ENCODE measurements at places on chromosomes 12 and 14.

DNA sequence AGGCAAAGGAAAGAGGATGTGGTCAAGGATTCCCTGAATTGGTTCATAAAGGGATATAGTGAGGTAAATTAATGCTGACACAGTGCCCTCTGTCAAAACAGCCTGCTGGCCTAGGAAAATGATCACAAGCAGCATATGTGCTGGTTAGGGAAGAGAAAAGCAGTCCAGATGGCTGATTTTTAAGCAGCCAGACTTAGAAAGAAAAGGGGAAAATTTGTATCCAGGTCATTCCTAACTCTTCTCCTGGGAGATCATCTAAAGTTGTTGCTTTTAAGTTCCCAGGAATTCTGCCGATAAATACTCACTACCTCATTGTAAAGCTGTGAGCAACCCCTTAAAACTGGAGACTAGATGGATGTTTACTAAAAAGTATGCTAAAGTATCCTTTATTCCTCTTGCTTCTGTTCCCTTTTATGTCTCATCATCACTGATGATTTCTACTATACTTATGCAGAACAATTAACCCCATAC lies 46.4 kb upstream of the CNOT2 start:
- DNase-seq: no peak

DNA sequence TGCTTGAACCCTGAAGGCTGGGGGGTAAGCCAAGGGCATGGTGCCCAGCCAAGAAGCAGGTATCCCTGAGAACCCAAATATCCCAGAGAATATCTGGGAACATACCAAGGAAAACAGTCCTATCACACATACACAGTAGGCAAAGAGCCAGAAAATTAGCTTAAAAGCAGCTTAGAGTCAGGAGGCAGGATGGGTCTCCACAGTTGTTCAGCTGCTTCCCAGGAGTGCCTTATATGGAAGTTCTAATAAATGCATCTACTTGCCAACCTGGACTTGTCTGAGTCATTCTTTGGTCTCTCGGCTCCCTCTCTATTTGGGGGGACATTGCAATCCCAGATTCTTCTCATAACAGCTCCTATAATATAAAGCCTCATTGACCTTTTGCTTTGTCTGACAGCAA lies 9.0 kb upstream of the GPR135 start:
- DNase-seq: no peak

GRCh38 chr14:63692310-63693020 lies 35.4 kb downstream of the SGPP1 start:
- DNase-seq: no peak

DNA sequence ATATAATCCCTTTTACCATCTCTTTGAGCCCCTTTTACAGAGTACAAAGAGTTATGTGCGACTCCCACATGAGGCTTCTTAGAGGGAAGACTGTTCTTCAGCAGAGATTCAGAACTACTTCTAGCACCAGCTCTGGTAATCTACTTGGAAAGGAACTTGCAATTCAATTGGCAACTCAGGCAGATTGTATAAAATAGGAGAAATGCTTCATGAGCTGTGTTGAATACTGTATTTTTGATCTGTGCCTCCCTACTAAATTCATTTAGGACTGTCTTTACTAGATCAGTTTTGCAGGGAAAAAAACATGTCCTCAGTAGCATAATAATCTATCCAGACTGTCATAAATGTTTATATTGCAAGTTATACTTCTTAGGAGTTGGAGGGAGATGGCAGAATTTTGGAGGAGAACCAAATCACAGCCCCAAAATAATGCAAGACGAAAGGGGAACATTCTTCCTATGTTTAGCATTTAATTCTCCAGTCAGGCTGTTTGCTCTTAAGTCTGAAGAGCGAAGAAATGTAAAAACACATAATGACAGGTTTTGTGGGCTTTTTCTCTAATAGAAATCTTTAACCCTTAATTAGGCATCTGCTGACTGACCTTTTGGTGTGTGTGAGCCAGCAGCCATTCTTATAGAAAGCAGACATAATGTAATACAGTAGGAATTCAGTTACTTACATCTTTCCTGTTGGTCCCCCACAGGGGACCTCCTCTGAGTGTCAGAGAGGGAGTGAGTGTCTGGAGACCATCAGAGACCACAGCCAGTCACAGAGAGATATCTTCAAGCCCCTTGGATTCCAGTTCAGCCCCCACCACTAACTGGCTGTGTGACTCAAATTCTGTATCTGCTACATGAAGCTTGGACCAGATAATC lies 3.9 kb downstream of the ANO4 start:
- DNase-seq: no peak

- DNase-seq: no peak
Measured at GRCh38 chr12:14454098-14454907, 88.8 kb downstream of the ATF7IP start.

GRCh38 chr14:97077687-97078086 lies 280.5 kb downstream of the VRK1 start:
- DNase-seq: no peak

DNA sequence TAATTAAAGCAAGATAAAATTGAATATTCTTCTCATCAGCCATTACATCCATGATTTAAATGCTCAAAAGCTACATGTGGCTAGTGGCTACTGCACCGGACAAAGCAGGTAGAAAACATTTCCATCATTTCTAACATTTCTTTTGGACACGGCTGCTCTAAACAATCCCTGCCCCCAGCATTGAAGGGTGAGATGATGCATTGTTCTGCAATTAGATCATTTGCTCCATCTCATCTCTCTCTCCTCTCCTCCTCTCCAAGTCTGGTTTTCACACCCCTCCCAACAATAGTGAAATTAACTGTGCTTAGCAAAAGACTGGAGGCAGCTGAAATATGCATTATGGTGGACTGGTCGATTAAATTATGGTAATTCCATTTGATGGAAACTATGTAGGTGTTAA lies 288.5 kb downstream of the KSR2 start:
- no peak for DNase-seq

Measured in stimulated activated CD8-positive, alpha-beta memory T cell treated with anti-CD3 and anti-CD28 coated beads, Interleukin-2, amount 100 ng/mL, for 1 hour (primary cell).